ENCODE measurements at places on chromosomes 6 and 20.

GRCh38 chr6:45715508-45715803 lies 300.2 kb downstream of the CLIC5 start:
- DNase-seq, result no peak

DNA sequence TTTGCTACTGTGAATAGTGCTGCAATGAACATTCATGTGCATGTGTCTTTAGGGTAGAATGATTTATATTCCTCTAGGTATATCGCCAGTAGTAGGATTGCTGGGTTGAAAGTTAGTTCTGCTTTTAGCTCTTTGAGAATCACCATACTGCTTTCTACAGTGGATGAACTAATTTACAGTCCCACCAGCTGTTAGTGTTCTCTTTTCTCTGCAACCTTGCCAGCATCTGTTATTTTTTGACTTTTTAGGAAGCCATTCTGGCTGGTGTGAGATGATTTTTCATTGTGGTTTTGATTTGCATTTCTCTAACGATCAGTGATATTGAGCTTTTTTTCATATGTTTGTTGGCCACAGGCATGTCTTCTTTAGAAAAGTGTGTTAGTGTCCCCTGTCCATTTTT lies 40.0 kb downstream of the PLG start:
- no peak for DNase-seq

- DNase-seq, result no peak
Observed at GRCh38 chr20:38559764-38560163, 21.2 kb upstream of the ADIG start.

DNA sequence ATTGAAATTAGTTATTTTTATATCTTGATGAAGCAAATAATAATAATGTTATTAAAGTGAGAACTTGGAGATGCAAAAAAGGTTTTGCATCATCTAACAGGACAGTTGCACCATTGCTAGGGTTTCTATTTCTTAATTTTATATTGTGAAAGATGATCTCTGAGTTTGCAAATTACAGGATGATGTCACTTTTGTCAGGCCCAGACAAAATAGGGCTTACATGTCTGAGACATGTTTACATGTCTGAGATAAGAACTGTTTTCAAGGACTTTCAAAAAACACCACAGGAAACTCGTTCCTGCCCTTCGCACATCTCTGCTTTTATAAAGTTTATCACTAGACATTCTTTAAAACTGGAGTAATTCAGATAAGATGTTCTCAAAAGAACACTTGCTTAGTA lies 1075.8 kb upstream of the MANEA start:
- DNase-seq, result no peak

DNA sequence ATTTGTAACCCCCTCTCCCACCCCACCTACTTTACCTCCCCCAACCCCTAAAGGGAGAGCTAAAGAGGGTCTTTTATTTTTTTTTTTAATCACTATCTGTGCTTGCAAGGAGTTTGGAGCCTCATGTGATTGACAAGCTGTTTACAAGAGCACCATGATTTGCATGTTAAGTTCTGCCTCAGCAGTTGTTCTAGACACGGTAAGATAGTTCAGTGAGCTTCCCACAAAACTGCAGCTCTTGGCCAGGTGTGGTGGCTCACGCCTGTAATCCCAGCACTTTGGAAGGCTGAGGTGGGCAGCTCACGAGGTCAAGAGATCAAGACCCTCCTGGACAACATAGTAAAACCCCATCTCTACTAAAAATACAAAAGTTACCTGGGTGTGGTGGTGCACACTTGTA lies 5.0 kb upstream of the PXDC1 start:
- DNase-seq, result no peak

- DNase-seq, result no peak
Observed at GRCh38 chr6:123024976-123025375, 28.9 kb downstream of the CLVS2 start.

DNA sequence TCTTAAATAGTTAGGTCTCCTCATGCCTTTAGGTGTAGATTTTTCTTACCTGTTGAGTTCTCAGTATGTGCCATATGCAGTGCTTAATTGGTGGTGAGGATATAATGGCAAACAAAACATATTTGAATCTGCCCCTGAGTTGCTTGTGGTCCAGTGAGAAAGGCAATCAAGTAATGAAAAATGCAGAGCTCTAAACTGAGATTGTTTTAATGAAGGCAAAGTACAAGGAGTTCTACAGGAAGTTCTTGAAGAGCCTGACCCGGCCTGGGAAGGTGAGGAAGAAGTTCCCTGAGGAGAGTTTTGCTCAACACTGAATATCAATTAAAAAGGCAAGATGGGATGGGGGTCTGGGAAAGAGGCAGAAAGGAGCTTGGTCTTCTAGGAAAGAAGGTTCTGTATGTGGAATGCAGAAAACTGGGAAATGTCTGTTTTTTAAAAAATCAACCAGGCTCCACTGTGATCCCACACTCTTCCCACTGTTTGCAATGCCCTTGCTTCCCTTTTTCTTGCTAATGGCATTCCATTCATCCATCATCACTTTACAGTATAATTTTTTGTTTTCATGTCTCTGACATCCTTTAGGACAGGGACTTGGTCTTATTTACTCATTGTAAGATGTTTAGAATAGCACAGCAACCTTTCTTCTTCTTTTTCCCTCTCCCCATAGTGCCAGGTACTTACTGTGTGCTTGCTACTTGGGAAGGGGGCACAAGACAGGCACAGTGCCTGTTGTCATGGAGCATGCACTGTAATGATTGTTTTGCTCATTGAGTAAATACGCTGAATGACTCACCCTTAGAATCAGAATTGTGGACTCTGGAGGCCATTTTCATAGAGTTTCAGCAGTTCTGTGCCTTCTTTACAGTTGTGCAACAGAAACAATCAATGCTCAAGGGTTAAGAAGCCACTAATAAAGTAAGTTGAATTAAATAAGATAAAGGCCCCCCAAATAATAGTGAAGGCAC lies 64.3 kb downstream of the ANKS1A start:
- peak; percentile 55 for DNase-seq

- DNase-seq, result no peak
Observed at GRCh38 chr20:23022849-23023248, 12.3 kb upstream of the SSTR4 start.

- DNase-seq, result no peak
Observed at GRCh38 chr6:169723991-169724493, 258 bp downstream of the PHF10 start.

DNA sequence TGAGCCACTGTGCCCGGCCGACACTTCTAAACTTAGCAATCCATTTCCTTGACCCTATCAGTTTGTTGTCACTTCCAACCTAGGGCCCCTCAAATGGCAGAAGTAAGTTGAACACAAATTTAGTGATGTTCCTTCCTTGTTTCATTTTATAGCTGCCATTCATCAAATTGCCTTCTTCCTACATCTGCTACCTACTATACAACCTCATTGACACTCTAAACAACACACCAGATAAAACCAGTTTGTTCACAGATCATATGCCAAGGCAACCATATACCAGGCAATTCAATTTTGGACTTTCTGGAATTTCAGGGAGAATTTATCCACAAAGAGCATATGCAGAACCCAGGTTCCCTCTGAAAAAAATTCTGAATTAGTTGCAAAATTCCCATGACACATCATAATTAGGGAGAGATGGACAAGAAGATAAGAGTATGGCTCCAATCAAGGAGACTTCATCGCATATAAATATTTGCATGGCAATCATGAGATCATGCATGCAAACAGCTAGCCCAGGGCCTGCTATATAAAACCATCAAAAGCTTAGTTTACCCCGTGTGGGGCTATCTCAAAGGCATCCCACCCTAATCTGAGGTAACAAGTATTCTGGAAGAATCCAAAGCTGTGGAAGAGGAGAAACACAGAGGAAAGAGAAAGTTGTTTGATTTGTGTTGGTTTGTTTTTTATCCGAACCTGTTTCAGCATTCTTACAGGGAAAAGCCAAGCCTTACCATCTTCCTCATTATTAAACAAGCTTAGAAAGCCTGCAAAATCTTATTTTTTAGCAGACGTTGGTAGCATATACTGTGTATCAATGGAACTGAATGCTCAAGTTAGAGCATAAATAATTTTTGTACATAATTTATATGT lies 132.8 kb upstream of the TNFAIP3 start:
- DNase-seq, result no peak

DNA sequence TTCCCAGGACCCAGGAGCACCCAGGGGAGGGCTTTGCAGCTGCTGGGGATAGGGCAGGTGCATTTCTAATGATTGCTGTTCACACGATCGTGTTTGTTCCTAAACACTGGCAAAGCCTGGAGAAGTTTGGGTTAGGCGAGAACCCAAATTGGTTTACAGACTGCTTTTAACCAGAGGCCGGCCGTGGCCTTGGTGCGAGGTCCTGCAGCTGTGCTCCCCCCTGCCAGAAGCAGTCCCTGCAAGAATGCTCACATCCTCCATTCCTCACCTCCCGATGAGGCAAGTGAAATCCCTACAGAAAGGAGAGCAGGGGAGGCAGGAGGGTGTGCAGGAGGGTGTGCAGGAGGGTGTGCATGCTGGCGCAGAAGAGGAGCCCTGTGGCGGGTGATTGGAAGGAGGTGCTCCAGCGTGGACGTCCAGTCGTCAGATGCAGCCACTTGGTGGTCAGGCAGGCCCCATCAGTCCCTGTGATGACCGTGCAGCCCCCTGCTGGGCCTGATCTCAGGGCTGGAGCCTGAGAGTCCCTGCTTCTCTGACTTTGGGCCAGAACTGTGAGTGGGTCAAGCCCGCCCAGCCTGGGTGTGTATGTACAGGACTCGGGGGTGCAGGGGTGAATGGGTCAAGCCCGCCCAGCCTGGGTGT lies 55.7 kb upstream of the FRMD1 start:
- DNase-seq, result peak; percentile 20

GRCh38 chr6:39312912-39313525 lies 1.2 kb downstream of the KCNK17 start:
- no peak for DNase-seq

DNA sequence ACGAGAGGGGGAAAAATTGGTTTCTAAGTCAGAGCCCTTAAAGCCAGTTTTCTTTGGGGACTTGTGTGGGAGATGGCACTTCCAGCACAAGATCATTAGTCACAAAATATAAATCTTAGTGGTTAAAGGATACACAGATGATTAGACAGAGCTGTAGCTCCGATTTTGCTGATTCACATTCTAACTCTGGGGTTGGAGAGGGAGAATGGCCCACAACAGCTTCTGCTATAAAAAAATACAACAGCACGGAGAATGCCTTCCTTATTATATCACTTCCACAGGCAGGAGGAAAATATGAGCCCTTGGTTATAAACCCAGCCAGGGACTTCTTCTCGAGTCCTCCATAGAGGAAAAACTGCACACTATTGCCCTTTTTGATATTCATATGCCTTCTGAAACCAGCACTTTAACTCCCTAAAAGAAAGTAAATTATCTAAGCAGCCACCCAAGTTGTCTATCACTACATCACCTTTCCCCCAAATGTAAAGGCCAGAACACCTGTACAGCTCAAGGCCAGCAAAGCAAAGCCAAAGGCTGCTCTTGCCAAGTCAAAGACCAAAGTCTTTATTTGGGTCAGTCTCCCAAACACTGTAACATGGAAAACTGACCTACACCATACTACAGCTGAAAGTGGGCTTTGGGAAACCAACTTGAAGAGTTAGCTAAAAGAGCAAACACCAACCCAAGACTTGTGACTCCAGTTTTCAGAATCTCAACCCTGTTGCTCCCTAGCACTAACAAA lies 10.4 kb downstream of the MRPL14 start:
- DNase-seq, result no peak

DNA sequence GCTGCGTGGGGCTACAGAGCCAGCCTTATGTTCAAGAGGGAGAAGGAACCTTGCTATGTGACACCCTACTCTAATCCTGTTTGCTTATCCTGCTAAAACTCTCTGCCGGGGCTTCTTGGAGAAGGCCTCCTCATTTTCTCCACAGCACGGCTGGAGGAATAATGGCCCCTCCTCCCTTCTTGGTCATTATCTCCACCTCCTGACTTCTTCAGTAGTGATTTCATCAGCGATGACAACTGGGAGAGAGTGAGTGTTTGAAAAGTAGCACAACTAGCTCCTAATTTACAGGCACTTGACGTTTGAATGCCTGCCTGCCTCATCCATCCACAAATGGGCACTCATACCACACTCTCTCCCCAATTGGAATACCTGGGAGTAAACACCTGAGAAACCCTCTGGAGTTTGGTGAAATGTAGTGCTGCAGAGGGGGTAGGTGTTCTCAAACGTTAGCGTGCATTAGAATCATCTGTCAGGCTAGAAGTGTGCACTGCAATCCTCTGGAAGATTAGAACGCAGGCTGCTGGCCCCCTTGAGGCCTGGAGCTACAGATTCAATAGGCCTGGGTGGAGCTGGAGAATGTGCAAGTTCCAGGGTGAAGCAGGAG lies 148.5 kb downstream of the FOXC1 start:
- DNase-seq, result no peak

DNA sequence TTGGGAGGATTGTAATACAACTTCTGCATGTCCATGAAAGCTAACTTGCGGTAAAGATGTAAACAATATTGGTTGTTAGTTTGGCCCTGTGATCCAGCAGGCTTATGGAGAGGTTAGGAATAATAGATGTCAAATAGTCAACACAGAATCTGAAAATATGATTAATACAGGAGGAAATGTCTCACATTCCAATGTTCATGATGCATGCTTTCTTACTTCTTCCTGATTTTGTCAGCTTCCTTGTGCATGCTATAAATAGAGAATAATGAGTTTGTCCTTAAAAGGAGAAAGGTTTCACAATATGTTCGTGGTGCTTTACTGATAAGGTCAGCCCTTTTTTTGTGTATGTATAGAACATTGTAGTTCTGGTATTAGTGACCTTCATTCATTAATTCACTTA lies 136.7 kb downstream of the MMUT start:
- no peak for DNase-seq

- no peak for DNase-seq
Observed at GRCh38 chr6:100246206-100246605, 218.5 kb downstream of the SIM1 start.

GRCh38 chr20:41483553-41483930 lies 116.9 kb upstream of the EMILIN3 start:
- DNase-seq, result no peak

DNA sequence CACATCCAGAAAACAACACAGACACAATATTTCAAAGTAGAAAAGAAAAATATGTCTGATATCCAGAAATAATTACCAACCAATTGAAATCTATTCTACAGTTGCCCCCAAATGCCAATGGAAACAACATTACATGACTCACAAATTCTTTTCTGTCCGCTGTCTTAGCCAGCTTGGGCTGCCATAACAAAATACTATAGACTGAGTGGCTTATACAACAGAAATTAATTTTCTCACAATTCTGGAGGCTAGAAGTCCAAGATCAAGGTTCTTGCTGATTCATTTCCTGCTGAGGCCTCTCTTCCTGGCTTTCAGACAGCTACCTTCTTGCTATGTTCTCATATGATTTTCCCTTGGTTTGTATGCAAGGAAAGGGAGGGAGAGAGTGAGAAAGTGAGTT lies 698.1 kb downstream of the DHX35 start:
- DNase-seq, result no peak

DNA sequence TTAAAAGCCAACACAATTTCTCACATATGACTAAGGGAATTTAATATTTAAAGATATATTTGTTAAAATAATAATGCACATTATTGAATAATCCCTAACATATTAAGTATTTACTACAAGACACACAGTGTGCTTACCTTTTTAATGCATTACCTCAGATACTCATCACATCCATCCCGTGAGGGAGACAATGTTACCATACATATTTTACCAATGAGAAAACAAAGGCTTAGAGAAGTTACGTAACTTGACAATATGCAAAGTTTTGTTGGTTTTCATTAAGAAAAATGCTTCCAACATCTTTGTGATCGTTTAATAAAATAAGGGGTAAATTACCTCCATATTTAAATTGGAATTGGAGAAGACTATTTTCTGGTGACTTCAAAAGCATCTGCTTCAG lies 4.3 kb downstream of the IFNGR1 start:
- no peak for DNase-seq
